CD4-positive, CD25-positive, alpha-beta regulatory T cell (primary cell): ENCODE measurements at places on chromosomes 2 and 18. TPM values are rescaled to one million over a fixed set of nuclear protein-coding genes. Genes with fewer than 3 reads are reported as not detected.
A peak's percentile ranks its signal among the peaks of the same experiment; 100 is the strongest.

LRRTM4 gene
- polyA plus RNA-seq: not detected

GRCh38 chr2:201149064-201149820 lies 33.3 kb downstream of the CFLAR start:
- H3K27me3 ChIP-seq: no peaks in the 10 kb centered on the region
- H3K4me1 ChIP-seq: peaks cover 25% of the 10 kb centered on the region
- peaks cover 70% of the 10 kb centered on the region for H3K36me3 ChIP-seq

SERPINB3 gene
- not detected for polyA plus RNA-seq

DNA sequence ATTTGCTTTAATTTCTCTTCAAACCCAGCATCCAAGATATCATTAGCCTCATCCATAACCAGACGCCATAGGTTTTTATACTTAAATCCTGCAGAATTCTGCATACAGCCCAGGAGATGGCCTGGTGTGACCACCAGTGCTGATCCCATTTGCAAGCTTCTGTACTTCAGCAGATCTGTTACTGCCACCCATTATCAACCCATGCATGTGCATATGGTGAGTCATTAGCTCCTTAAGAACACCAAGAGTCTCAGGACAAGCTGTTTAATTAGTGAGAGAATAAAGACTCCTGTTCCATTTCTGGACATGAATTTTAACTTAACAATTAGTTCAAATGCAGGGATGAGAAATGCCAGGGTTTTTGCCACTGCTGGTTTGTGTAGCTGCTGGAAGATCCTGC lies 110.7 kb upstream of the TANK start:
- H3K27ac ChIP-seq: no peak overlapping the region
- H3K4me1 ChIP-seq: no peaks in the 10 kb centered on the region
- peaks cover 43% of the 10 kb centered on the region for H3K27me3 ChIP-seq
- no peak for DNase-seq
- no peaks in the 10 kb centered on the region for H3K36me3 ChIP-seq

SERPINB12 gene
- not detected for polyA plus RNA-seq

DNA sequence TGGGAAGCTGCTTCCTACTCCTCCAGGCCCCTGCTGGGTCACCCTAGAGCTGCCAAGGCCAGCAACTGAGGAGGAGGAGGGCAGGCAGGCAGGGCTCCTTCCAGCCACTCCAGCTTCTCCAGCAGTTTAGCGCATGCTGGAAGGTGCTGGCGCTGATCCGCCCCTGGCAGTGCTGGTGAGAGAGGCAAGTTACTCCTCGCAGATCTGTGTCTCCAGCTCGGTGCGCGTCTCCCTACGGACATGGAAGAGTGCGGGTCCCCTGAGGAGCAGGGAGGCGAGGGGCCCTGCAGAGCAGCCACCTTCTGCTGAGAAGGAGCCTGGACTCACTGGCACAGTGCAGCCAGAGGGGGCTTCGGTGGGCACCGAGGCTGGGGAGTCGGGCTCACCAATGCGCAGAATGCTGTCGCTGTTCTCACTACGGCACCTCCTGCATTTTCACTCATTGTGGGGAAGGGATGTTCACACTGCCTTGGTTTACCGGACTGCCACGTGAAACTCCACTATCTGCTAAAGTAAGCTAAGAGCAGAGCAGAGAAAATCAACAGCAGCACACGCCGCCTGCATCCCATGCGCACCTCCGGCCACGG lies 206.0 kb downstream of the HDAC4 start:
- DNase-seq: no peak
- no peak overlapping the region for H3K27ac ChIP-seq
- no peak overlapping the region for H3K4me3 ChIP-seq
- no peaks in the 10 kb centered on the region for H3K4me1 ChIP-seq

- no peaks in the 10 kb centered on the region for H3K27me3 ChIP-seq
- H3K4me3 ChIP-seq: no peak overlapping the region
- no peaks in the 10 kb centered on the region for H3K36me3 ChIP-seq
- H3K27ac ChIP-seq: no peak overlapping the region
- H3K4me1 ChIP-seq: no peaks in the 10 kb centered on the region
- no peak for DNase-seq
Measured at GRCh38 chr2:191582355-191582754, 95.6 kb upstream of the NABP1 start.

ZBTB7C gene
- polyA plus RNA-seq: not detected

DNA sequence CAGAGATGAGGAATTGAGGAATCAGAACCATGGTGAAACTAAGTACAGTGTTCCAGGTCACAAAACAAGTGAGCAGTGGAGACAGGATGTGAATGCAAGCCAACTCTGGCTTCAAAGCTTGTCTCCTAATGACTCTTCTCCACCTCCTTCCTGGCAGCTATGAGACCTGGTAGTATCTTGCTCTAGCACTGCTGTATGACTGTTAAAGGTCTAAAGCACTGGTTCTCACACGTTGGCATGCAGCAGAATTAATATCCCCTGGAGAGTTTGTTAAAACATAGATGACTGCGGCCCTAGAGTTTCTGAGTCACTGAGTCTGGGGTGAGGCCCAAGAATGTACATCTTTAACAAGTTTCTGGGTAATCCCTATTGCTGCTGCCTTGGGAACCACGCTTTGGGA lies 63.3 kb downstream of the SUCLG1 start:
- peak; percentile 16 for DNase-seq
- no peak overlapping the region for H3K27ac ChIP-seq
- no peaks in the 10 kb centered on the region for H3K4me1 ChIP-seq

GRCh38 chr2:158729451-158729850 lies 65.7 kb upstream of the DAPL1 start:
- no peak overlapping the region for H3K27ac ChIP-seq
- no peak overlapping the region for H3K4me3 ChIP-seq
- no peaks in the 10 kb centered on the region for H3K4me1 ChIP-seq

DNA sequence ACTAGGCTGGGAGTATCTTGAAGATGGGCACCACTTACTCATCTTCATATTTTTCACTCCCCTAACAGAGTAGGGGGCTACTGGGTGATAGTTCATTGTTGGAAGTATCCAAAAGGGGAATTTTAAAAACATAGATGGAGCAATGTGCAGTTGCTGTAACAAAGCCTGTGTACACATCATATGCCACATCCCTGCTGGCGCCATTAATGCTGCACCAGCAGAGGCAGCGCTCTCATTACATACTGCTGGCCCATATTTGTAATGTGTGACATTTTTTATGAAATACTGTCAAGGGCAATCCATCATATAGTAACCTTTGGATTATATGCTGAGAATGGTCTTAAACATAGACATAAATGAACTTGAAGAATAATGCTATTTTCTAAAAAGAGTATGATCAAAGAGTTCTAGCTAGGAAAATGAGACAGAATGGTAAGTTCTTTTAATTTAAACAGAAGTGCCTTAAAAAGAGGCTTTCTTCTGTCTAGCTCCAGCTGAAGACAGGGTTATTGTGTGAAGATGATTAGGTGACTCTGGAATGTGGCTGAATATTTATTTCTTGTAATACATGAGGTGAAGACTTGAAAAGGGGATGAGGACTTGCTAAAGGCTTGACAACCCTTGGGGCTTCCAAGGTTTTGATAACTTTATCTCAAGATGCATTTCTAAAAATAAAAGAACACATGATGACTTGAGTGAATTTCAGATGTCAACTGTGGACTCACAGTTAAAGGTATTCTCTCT lies 2.4 kb upstream of the TMEM178A start:
- no peak overlapping the region for H3K27ac ChIP-seq
- no peak overlapping the region for H3K4me3 ChIP-seq
- H3K4me1 ChIP-seq: peaks cover 4% of the 10 kb centered on the region
- H3K36me3 ChIP-seq: no peaks in the 10 kb centered on the region
- peaks cover 33% of the 10 kb centered on the region for H3K27me3 ChIP-seq

STON1 gene
- polyA plus RNA-seq: 0.10 TPM

GRCh38 chr2:178025551-178026185 lies 46.9 kb downstream of the PDE11A start:
- no peak overlapping the region for H3K27ac ChIP-seq
- no peaks in the 10 kb centered on the region for H3K4me1 ChIP-seq
- H3K27me3 ChIP-seq: no peaks in the 10 kb centered on the region
- H3K4me3 ChIP-seq: no peak overlapping the region
- DNase-seq: no peak

DNA sequence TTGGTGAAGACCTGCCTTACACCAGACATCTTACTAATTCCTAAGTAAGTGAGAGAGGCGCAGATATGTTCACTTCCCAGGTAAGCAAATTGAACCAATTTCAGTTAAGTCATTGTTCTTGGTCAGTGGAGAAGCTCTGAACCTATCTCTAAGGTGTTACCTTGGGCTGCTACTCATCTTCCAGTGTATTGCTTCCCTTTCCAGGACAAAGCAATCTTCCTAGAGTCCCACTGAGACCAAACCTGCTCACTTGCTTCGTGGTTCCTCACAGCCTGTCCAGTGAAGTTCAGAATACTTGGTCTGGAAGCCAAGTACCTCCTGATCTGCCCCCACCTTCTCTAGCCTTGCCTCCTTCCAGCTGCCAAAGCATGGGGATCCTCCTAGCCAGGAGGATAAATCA lies 22.5 kb upstream of the GBX2 start:
- no peak overlapping the region for H3K27ac ChIP-seq
- H3K4me1 ChIP-seq: no peaks in the 10 kb centered on the region
- H3K27me3 ChIP-seq: no peaks in the 10 kb centered on the region
- H3K36me3 ChIP-seq: no peaks in the 10 kb centered on the region
- no peak overlapping the region for H3K4me3 ChIP-seq
